Activated CD8-positive, alpha-beta T cell treated with anti-CD3 and anti-CD28 coated beads, Interleukin-2, amount 10 ng/mL, durations not matched to agents 7 days and 5 days (primary cell): ENCODE measurements at places on chromosomes 7 and 10. TPM values are rescaled to one million over a fixed set of nuclear protein-coding genes. Genes with fewer than 3 reads are reported as not detected.
A peak's percentile ranks its signal among the peaks of the same experiment; 100 is the strongest.

The RSPH10B2 gene
- total RNA-seq: 0.63 TPM

The MOGAT3 gene
- not detected for total RNA-seq

The ADARB2 gene
- 0.63 TPM for total RNA-seq

The TMEM176B gene
- total RNA-seq: not detected

The OAT gene
- total RNA-seq: 28.0 TPM

The NPC1L1 gene
- total RNA-seq: not detected

The HOXA7 gene
- not detected for total RNA-seq

The NME8 gene
- not detected for total RNA-seq

DNA sequence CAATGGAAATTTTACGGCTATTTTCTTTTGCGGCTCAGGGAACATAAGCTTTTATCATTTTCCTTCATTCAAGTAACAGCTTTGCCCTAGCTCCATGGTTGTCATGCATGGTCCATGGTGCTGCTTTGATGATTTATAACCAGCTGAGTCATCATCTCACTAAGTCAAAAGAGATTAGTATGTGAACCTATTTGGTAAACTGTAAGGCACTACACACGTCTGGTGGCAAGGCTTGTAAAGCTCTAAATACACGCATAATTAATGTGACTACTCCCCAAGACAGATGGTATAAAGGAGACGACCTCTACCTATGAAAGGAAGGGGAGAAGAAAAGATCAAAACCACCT lies 340.2 kb downstream of the KCNMA1 start:
- no peaks in the 10 kb centered on the region for H3K36me3 ChIP-seq
- DNase-seq: no peak
- H3K4me3 ChIP-seq: no peak overlapping the region
- no peaks in the 10 kb centered on the region for H3K4me1 ChIP-seq
- H3K27me3 ChIP-seq: peaks cover 5% of the 10 kb centered on the region

DNA sequence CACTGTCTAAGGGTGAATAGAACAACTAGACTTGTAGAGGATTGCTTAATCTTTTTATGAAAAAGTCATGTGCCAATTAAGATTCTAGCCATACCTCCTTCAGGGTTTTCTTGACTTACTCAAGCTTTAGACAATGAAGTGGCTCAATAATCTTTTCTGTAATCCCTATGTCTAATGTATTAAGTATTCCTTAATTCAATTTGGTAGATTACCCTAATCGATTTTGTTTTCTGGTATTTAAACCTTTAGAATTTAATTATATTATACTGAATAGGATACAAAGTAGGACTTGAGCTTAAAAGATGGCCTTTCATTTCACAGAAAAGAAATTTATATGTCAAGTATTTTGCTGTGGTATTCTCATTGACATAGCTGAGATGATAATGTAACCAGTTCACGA lies 597.9 kb upstream of the C7orf33 start:
- H3K4me1 ChIP-seq: no peaks in the 10 kb centered on the region
- no peak for DNase-seq
- H3K27ac ChIP-seq: no peak overlapping the region
- H3K36me3 ChIP-seq: no peaks in the 10 kb centered on the region
- no peak overlapping the region for H3K4me3 ChIP-seq

DNA sequence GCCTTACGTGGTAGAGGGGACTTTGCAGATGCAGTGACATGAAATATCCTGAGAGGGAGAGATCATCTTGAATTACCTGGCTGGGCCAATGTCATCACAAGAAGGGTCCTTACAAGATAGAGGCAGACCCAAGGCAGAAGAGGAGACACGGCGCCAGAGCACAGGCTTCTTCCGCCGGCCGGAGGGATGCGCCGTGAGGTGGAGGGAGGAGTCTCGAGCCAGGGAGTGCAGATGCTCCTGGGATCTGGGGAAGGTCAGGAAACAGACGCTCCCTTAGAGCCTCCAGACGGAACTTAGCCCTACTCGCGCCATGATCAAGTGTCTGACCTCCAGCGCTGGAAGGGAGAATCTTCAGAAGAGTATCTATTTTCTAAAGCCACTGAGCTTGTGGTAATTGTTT lies 304.8 kb downstream of the GLRX3 start:
- H3K4me1 ChIP-seq: no peaks in the 10 kb centered on the region
- H3K27me3 ChIP-seq: no peaks in the 10 kb centered on the region
- DNase-seq: no peak
- H3K27ac ChIP-seq: no peak overlapping the region
- no peaks in the 10 kb centered on the region for H3K36me3 ChIP-seq

DNA sequence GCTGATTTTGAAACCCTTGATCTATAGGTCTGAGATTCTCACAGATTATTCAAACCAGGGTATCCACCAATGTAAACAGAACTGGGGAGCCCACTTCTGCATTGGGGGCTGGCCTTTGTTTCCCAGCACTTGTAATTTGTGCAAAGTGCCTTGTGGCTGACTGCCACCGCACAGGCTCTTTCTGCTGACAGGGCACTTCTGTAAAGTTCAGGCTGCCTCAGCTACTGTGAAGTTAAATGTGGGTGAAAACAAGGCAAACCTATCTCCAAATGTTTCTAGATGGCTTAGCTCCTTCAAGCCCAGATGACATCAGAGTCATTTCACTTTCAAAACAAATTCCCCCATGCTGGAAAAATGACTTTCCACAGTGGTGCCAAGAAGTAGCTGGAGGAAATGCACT lies 54.7 kb downstream of the GRID1 start:
- no peaks in the 10 kb centered on the region for H3K27me3 ChIP-seq
- no peak for DNase-seq
- H3K27ac ChIP-seq: no peak overlapping the region
- no peaks in the 10 kb centered on the region for H3K4me1 ChIP-seq
- no peak overlapping the region for H3K4me3 ChIP-seq
- H3K36me3 ChIP-seq: no peaks in the 10 kb centered on the region

DNA sequence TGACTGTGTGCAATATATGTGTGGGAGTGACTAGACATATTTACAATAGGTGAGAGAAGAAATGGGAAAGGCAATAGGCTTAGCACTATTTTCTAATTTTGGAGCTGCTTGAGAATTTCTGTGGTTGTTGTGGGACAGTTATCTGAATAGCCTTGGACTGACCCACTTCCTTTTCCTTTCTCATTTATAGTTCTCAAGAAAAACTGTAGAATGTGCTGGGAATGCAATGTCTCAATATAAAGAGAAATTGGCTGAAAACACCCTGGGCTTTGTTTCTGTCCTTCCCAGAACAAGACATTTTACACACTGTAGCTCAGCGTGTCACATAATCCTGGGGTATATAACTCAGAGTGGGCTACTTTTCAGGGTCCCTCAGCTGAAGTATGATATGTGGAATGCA lies 153.0 kb upstream of the RHOBTB1 start:
- peaks cover 3% of the 10 kb centered on the region for H3K4me1 ChIP-seq
- no peak overlapping the region for H3K27ac ChIP-seq
- H3K4me3 ChIP-seq: no peak overlapping the region
- no peak for DNase-seq
- H3K27me3 ChIP-seq: peaks cover 6% of the 10 kb centered on the region

GRCh38 chr7:71870812-71871211 lies 541.3 kb downstream of the CALN1 start:
- no peak for DNase-seq
- no peaks in the 10 kb centered on the region for H3K4me1 ChIP-seq
- no peaks in the 10 kb centered on the region for H3K27me3 ChIP-seq
- no peak overlapping the region for H3K4me3 ChIP-seq
- no peaks in the 10 kb centered on the region for H3K36me3 ChIP-seq

- H3K4me3 ChIP-seq: no peak overlapping the region
- DNase-seq: no peak
- H3K27ac ChIP-seq: no peak overlapping the region
- no peaks in the 10 kb centered on the region for H3K36me3 ChIP-seq
Measured at GRCh38 chr10:122510736-122511135, 49.4 kb downstream of the HTRA1 start.

DNA sequence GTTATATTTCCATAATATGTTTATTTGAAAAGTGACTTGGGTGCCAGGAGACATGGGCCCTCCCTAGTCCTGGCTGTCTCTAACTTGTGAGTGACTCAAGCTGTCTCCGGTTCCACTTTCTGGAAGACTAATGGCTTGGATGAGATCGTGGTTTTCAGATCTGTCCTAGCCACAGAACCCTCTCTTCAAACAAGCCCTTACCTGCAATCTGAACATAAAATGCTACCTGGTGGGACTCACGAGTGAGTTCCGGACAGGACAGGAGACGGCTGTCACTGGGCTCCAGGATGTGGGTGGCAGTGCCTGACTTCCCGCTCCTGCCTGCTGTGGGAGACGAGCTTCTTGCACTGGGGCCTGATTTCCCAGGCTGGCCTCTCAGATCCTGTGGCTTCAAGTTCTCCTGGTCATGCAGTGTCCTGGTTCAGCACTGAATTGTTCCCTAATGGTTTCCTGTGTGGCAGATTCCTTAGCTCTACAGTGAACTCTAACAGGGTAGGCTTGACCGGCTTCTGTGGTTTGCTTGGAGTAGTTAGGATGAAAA lies 26.0 kb upstream of the PFKFB3 start:
- no peak overlapping the region for H3K4me3 ChIP-seq
- peaks cover 50% of the 10 kb centered on the region for H3K4me1 ChIP-seq
- peaks cover 18% of the 10 kb centered on the region for H3K36me3 ChIP-seq
- H3K27ac ChIP-seq: peak overlapping the region; percentile 70
- no peaks in the 10 kb centered on the region for H3K27me3 ChIP-seq

DNA sequence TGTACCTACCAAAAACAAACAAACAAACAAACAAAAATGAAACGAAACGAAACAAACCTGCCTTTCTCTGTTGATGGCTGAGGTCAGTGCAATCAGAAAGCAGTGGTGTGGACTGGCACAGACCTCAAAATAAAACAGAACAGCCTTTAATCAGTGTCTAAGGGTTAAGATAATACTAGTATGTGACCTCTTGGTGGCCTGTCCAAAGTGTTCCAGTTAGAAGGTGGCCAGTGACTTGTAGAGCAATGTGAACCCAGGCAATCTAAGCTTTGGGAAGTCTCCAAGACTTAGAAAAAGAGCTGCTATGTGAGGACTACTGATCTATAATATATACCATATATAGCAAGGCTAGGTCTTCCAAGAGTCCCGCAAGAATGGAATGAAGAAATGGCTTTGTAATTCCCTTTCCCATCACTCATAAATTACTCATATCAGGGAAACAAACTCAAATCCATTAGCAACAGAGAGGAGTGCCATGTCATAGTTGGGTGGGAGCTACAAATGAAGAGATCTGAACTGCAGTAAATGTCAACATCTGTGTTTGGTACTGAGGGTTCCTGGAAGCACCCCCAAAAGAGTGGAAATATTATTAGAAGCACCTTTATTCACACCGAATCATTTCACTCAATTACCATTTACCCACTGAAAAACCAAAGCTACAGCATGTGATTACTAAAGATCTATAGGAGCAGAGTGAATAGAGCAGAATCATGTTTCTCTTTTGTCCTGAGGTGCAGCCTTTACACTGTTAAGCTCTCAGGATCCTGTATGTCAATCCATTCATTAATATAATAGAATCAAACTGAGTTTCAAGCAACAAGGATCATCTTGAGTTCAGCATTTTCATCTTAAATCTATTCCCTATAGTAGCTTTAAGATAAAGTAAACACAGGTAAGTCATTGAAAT lies 28.0 kb downstream of the ABLIM1 start:
- no peak for DNase-seq
- H3K27ac ChIP-seq: no peak overlapping the region
- H3K4me3 ChIP-seq: no peak overlapping the region
- no peaks in the 10 kb centered on the region for H3K36me3 ChIP-seq
- peaks cover 45% of the 10 kb centered on the region for H3K27me3 ChIP-seq

DNA sequence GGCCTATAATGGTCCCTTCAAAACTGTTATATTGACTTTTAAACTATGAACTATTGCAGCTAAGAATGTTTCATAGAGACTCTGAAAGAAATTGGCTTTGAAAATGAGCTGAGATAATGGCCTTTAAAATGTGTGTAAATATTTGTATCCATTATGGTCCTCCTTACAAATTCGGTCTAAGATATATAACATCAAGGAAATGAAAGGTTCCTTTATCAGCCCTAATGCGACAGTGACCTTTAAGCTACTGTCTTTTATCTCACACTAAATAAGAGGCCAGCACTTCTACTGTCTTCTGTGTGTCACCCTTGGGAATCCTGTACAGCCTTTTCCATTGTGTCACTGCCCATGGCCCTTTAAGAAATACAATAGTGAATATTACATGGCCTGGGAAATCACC lies 19.5 kb downstream of the COL28A1 start:
- no peak overlapping the region for H3K4me3 ChIP-seq
- no peak for DNase-seq
- peaks cover 3% of the 10 kb centered on the region for H3K4me1 ChIP-seq
- no peaks in the 10 kb centered on the region for H3K36me3 ChIP-seq

- no peak overlapping the region for H3K4me3 ChIP-seq
- H3K36me3 ChIP-seq: no peaks in the 10 kb centered on the region
- no peaks in the 10 kb centered on the region for H3K27me3 ChIP-seq
Measured at GRCh38 chr7:34454381-34454780, 203.6 kb upstream of the NPSR1 start.

DNA sequence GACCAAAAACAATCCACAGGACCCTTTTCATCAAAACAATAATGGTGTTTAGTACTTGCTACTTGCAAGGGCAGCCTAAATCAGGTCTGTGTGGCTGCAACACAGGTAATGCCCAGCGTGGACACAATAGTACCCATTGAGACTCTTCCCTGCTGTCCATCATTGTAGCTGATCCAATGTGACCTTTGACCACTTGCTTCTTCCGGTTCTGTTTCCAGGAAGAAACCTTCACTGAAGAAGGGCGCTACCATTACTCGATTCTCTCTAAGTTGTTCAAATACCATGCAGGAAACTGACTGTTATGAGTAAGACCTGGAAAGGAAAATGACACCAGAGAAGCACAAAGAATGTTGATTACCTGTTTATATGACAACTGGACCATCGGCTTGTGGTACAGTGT lies 1077.3 kb downstream of the KCNMA1 start:
- no peaks in the 10 kb centered on the region for H3K27me3 ChIP-seq
- no peak overlapping the region for H3K27ac ChIP-seq
- no peak overlapping the region for H3K4me3 ChIP-seq
- no peaks in the 10 kb centered on the region for H3K4me1 ChIP-seq
- no peaks in the 10 kb centered on the region for H3K36me3 ChIP-seq
- DNase-seq: no peak

DNA sequence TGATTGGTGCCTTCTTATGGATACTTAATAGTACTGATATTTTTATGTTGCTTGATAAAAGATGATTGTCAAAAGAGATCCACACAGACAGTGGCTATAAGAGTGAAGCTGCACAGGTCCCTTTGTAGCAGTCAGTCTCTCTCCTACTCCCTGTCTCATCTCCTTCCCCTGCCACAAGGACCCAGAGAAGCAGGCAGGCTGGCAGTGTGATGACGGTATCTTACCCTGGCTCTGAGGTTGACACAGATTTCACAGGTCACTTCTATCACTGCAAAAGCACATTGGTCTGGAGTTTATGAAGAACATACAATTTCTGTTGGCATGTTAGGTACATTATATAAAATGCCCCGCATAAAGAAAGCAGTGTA lies 64.4 kb upstream of the AHR start:
- peak; percentile 52 for DNase-seq
- H3K27ac ChIP-seq: peak overlapping the region; percentile 98

GRCh38 chr10:111035542-111035941 lies 41.3 kb upstream of the ADRA2A start:
- no peaks in the 10 kb centered on the region for H3K27me3 ChIP-seq
- no peak overlapping the region for H3K4me3 ChIP-seq
- H3K27ac ChIP-seq: no peak overlapping the region
- H3K36me3 ChIP-seq: peaks cover 28% of the 10 kb centered on the region
- H3K4me1 ChIP-seq: peaks cover 2% of the 10 kb centered on the region

- no peak overlapping the region for H3K27ac ChIP-seq
- DNase-seq: no peak
- peaks cover 41% of the 10 kb centered on the region for H3K4me1 ChIP-seq
- peaks cover 3% of the 10 kb centered on the region for H3K36me3 ChIP-seq
- H3K27me3 ChIP-seq: peaks cover 69% of the 10 kb centered on the region
Measured at GRCh38 chr10:75402486-75403143, 1.1 kb upstream of the ZNF503 start.
